ENCODE measurements at places on chromosomes 7 and 10.

DNA sequence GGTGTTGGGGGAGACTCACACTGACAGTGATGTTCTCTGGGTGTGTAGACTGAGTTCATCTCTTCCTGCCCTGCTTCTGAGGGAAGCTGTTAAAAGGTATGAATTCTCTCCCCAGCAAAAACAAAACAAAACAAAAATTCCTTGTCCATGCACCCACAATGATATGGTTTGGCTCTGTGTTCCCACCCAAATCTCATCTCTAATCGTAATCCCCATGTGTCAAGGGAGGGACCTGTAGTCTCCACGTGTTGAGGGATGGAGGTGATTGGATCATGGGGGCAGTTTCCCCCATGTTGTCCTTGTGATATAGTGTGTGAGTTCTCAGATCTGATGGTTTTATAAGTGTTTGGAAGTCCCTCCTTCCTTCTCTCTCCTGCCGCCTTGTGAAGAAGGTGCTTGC is 245.5 kb downstream of the GALNT17 start:
- DNase-seq = no peak

GRCh38 chr10:69437321-69438259 is 13.7 kb upstream of the TSPAN15 start:
- DNase-seq = no peak

DNA sequence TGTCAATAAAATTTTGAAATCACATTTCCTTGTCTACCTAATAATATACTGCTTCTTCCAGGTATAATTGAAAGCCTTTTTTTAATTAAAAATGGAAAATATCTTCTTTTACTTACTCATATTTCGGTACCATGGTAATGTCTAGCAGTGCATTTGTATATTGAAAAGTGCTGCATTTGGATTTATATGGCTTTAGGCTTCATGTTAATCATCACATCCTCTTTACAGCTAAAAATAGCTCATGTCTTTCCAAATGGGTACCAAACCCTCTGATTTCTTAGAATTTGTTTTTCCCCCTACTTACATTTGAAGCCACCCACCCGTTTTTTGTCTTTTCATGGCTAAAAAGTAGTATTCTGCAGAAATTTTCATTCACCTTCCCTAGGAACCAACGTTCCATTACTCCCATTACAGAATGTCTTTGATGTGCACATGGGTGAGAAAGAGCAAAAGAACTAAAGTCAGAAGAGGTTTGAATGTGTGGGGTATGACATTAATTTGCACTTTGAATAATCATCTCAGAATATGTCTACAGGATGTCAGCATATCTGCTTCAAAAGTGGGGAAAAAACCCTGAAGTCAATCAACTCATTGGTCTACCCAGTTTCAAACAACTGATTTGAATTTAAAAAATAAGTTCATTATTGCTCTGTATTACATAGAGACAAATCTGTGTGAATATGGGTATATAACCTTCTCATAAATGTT is 935.9 kb downstream of the GATA3 start:
- DNase-seq = no peak

DNA sequence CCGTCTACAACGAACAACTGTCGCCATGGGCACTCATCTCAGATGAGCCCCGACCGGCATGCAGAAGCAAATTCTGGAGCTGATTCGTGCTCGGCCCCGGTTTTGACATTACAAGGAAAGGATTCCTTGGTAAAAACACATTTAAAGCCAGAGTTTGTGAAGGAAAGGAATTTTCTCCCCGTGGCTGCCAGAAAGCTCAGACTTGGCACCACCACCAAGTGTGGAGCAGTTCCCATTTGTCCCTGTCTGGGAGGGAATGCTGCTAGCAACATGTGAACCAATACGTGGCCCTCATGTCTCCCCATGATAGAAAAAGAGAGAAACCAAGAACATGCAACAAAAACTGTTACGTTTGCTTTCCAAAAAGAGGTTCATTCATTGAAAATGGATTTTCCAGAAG is 55.2 kb upstream of the DDC start:
- DNase-seq = no peak

- no peak for DNase-seq
Measured at GRCh38 chr7:1914321-1914720, 244.2 kb downstream of the ELFN1 start.

- no peak for DNase-seq
Measured at GRCh38 chr10:70992436-70992835, 104.1 kb upstream of the PCBD1 start.

- DNase-seq = no peak
Measured at GRCh38 chr10:95445837-95446486, 115.2 kb downstream of the SORBS1 start.

DNA sequence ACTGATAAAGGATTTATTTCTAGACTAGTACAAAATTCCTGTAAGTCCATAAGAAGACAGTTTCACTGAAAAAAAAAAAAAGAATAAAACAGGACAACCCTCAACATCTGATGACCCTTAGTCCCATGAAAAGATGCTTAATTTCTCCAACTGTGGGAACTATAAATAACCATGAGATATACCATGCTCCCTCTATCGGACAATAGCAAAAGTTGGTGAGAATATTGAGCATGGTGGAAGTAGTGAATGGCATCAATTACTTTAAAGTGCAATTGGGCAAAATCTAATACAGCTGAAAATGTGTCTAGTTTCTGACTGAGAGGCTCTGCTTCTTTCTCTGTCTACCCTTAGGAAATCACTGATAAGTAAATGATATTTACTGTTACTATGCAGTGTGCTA is 348.8 kb downstream of the SUGCT start:
- no peak for DNase-seq

DNA sequence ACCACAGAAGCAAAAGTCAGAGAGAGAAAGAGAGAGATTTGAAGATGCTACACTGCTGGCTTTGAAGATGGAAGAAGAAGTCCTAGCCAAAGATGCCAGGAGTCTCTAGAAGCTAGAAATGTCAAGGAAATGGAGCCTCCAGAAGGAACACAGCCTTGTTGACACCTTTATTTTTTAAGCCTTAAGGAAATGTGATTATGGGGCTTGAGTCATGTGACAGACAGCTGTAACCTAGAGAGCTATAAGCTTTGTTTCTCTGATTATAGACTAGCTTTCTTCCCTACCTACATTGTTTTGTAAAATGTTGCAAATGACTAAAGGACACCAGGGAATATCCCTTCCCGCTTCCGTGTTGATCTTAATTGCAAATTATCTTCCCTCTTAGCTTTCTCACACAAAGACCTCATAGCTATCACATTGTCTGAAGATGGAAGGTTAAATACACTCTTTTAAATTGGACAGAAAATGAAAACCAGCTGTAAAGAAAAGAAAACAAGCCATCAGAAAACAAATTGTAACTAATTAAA is 199.9 kb downstream of the ARHGAP12 start:
- DNase-seq = no peak

DNA sequence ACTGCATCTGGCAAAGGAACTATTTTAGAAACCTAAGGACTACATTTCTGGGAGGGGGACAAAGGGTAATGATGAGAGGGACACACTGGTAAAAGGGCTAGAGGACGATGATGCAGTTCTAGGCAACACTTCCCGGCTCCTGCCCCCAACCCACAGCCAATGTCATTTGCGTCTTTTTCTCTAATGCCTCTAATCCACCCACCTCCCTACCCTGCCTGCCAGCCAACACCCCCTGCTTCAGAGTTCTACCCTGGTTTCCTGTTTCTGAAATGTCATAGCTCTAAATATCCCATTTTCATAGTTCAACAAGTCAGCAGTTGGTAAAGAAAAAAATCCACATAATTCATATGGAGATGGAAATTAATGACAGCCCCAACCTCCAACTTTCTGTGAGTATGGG is 79.0 kb downstream of the KIAA1549 start:
- DNase-seq = no peak

DNA sequence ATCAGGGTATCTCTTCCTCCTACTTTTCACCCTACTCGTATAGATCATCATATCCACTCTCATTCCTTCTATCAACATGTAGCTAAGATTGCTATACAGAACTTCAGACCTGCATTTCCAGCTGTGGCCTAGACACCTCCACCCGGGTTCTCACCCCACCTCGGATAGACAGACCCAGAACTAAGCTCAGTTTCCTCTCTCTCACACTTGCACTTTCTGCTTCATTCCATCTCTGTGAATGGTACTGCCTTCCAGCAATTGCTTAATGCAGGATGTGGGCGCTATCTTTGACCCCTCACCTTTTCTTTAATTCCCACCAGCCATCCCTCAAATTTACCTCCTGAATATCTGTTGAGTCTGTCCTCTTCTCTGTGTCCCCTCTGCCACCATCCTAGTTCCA is 35.7 kb downstream of the AGK start:
- DNase-seq = no peak

- DNase-seq = no peak
Measured at GRCh38 chr10:119613741-119614140, 17.0 kb upstream of the TIAL1 start.

DNA sequence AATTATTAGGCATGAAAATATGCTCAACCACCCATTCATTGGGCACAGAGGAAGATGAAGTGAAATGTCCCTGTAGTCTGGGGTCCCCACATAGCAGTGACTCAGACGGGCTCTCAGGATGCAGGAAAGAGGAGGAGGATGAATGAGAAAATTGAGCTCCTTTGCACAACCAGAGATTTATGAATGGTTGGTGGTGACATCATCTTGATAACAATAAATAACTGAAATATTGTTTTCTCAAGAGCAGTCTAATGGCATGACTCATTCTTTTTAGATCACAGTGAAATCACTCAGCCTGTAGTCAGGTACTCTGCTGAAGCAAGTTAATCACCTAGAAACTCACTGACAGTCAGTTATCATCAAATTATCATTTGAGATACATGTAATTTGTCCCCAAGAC is 254.1 kb downstream of the RELN start:
- no peak for DNase-seq

GRCh38 chr7:2098496-2098895 is 134.2 kb downstream of the MAD1L1 start:
- DNase-seq = no peak

DNA sequence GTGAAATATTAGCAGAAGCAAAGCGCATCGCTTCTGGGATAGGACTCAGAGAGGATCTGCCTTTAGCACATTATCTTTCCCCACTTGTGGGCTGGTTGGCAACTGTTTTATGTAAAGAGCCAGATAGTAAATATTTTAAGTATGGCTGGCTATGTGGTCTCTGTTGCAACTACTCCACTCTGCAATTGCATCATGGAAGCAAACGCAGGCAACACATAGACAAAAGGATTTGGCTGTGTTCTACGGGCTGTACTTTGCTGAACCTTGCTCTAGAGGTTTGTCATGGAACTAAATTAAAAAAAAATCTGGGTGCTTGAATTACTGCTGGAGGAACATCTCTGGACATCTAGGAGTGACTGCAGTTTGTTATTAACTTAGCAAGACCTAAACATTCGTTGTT is 307.8 kb upstream of the TPK1 start:
- DNase-seq = no peak

DNA sequence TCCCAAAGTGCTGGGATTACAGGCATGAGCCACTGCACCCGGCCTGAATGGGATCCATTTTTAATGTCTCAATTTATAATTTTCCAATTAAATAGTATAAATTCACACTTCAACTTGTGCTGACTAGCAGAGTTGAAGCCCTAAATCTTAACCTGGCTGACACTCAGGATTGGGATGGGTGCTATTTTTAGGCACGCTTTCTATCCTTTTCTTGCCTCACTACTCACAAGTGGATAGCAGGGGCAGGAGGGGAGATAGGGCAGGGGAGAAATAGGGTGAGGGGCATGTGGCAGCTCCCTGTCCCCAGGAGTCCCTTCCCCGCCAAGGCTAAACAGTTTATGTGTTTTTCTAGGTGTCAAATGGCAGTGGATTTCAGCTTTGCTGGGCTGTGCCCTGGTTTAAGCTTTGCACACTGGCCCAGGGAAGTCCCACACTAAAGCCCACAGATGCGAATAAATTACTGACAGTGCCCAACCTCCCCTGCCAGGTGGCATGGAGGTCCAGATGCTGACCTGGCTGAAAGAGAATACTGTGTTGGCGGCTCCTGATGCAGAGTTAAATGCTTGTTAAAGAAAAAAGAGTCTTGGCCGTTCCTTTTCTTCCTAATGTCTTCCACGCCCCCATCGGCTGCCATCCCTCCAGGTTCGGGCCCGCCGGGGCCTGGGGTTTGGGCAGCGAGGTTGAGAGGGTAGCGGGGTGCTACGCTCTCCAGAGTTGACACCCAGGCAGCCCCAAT is 36.2 kb upstream of the EFCAB10 start:
- no peak for DNase-seq

GRCh38 chr10:119396709-119397071 is 145.8 kb downstream of the RGS10 start:
- DNase-seq = no peak

DNA sequence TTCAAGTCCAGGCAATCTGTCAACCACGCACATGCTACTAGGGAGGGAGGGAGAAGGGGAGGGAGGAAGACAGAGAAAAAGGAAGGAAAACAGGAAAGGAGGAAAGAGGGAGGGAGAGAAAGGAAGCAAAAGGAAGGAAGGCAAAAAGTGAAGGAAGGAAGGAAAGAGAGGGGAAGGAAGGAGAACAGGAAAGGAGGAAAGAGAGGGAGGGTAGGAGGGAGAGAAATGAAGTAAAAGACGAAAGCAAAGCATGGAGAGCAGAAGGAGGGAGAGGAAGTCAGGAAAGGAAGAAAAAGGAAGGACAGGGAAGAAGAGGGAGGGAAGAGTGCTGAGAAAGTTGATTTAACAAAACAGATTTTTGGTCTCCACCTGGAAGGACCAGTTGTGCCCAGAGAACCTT is 25.6 kb downstream of the KLF6 start:
- no peak for DNase-seq

- DNase-seq = no peak
Measured at GRCh38 chr10:65660006-65660405, 1265.8 kb upstream of the LRRTM3 start.

- DNase-seq = no peak
Measured at GRCh38 chr10:116995648-116996047, 9.3 kb downstream of the SHTN1 start.

GRCh38 chr7:143345428-143345900 is 17.0 kb downstream of the FAM131B start:
- no peak for DNase-seq

- DNase-seq = no peak
Measured at GRCh38 chr7:134941952-134942351, 44.4 kb upstream of the AGBL3 start.

GRCh38 chr7:74351836-74352235 is 62.6 kb downstream of the CLIP2 start:
- no peak for DNase-seq

DNA sequence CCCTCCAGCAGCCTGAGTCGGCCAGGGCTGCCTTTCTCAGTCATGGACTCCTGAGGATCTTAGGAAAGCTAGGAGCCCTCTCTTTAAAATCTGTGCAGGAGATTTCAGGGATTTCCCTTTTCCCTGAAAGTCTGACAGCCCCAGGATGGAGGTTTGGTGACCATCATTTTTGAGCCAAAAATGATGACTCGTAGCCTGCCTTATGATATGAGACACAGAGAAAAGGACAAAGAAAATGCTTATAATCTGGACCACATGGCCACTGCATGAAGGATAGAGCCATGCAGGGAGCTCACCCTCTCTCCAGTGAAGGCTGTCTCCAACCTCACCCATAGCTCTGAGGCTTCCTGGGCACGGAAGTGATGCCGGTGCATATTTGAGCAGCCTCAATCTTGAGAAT is 106.6 kb upstream of the CHST15 start:
- no peak for DNase-seq
